ENCODE measurements at places on chromosomes 4 and X.

- peak within 1 kb of the TSS; percentile 68 for H3K4me3 ChIP-seq
- DNase-seq = peak; percentile 62
- H3K36me3 ChIP-seq = no peaks in the 10 kb centered on the region
- peak within 1 kb of the TSS; percentile 96 for H3K27ac ChIP-seq
- no peaks in the 10 kb centered on the region for H3K27me3 ChIP-seq
Measured at GRCh38 chr4:38856524-38857337, at the start of gene TLR6. TSS of gene TLR6 (minus strand) at chr4:38856817. CDS start at chr4:38829473, 27,344 bp downstream.

GRCh38 chr4:38516190-38516589 lies 147.8 kb upstream of the KLF3 start:
- DNase-seq = no peak
- peaks cover 8% of the 10 kb centered on the region for H3K4me1 ChIP-seq
- peaks cover 15% of the 10 kb centered on the region for H3K27me3 ChIP-seq
- H3K4me3 ChIP-seq = no peak overlapping the region
- no peaks in the 10 kb centered on the region for H3K36me3 ChIP-seq

GRCh38 chr4:85166318-85166717 lies 199.8 kb upstream of the WDFY3 start:
- H3K4me1 ChIP-seq = no peaks in the 10 kb centered on the region
- no peak for DNase-seq

DNA sequence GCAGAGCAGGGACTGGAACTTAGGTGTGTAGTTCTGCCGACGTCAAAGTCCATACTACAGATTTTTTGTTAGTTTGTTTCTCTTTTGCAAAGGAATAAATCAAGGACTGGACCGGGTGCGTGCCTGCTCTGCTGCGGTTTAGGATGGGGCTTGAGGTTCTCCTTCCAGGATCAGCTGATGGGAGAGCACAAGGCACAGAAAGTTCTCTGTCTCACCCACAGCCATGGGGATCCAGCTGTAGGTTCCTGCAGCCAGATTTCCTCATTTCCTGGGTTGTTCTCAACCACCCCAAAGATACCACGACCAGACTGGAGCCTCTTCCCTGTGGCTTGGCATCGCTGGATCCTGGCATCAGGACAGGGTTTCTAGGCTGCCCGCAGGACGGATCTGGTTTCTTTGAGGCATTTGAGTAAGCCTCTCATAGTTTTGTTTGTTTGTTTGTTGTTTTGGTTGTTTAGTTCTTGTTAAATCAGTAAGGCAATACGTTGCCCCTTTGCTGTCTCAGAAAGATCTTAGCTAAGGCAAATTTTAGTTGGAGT lies 789 bp upstream of the SRPX start:
- no peak for DNase-seq
- no peak overlapping the region for H3K27ac ChIP-seq
- peak overlapping the region; percentile 73 for H3K4me3 ChIP-seq

- no peak for DNase-seq
- no peaks in the 10 kb centered on the region for H3K36me3 ChIP-seq
- H3K4me3 ChIP-seq = no peak overlapping the region
- no peaks in the 10 kb centered on the region for H3K4me1 ChIP-seq
- H3K27ac ChIP-seq = no peak overlapping the region
- H3K27me3 ChIP-seq = no peaks in the 10 kb centered on the region
Measured at GRCh38 chrX:31293409-31293808, 221.6 kb upstream of the FTHL17 start.

GRCh38 chr4:99404595-99405287 lies 30.4 kb downstream of the ADH7 start:
- DNase-seq = peak; percentile 28
- peaks cover 7% of the 10 kb centered on the region for H3K27me3 ChIP-seq
- peaks cover 17% of the 10 kb centered on the region for H3K4me1 ChIP-seq
- H3K4me3 ChIP-seq = no peak overlapping the region
- no peaks in the 10 kb centered on the region for H3K36me3 ChIP-seq

GRCh38 chr4:140877781-140878180 lies 121.6 kb upstream of the TBC1D9 start:
- H3K27ac ChIP-seq = no peak overlapping the region
- no peaks in the 10 kb centered on the region for H3K4me1 ChIP-seq
- H3K36me3 ChIP-seq = no peaks in the 10 kb centered on the region
- peaks cover 7% of the 10 kb centered on the region for H3K27me3 ChIP-seq
- DNase-seq = no peak

DNA sequence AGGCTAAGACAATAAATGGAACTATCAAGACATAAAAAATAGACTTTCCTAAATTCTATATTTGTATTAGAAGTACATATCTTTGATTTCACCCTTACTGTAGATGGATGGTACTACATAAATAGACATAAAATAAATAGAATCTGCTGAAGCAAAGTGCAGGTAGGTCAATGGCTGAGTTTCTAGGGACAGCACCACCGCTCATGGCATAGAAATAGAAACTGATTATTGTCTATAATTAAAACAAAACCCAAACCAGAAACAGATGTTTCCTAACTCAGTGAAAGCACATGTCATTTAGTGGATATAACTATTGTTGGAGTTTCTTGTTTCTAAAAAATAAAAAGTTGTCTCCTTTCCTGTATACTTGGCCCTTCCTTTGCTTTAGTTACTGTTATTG lies 387.3 kb upstream of the ADGRL3 start:
- no peak overlapping the region for H3K27ac ChIP-seq
- DNase-seq = no peak
- no peak overlapping the region for H3K4me3 ChIP-seq
- no peaks in the 10 kb centered on the region for H3K4me1 ChIP-seq

DNA sequence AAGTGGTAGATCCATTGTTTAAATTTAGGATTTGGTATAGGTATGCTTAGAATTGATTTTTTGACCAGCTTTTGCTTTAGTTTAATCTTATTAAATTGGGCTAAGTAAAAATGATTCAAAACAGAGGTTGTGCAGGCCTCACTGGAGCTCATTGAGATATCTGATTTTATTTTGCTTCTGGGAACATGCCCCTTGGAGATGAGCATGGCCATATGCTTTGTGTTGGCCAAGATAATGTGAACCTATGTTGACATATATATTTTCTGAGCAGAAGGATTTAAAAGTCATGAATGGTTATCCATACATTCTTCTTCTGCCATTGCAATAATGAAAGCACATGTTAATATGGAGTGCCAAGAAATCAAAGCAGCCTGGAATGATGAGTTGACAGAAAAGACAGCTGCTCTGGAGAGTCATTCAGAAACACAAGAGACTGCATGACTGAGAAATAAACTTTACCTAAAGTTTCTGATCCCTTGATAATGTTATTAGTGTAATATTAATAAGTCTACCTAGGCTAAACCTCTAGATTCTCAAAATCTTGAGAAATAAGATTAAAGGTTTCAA lies 489.7 kb upstream of the GNPDA2 start:
- H3K36me3 ChIP-seq = no peaks in the 10 kb centered on the region
- DNase-seq = no peak
- no peak overlapping the region for H3K4me3 ChIP-seq
- H3K27me3 ChIP-seq = no peaks in the 10 kb centered on the region

DNA sequence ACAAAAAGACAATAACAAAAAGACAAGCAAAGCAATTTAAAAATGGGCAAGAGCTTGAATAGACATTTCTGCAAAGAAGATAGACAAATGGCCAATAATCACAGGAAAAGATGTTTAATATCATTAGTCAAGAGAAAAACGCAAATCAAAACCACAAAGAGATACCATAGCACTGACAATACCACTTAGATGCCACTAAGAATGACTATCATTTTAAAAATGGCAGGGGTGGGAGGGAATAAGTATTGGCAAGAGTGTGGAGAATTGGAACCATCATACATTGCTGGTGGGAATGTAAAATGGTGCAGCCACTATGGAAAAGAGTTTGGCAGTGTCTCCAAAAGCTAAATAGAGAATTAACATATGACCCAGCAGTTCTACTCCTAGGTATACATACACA lies 15.1 kb upstream of the EXOC1 start:
- H3K27ac ChIP-seq = no peak overlapping the region
- H3K27me3 ChIP-seq = peaks cover 49% of the 10 kb centered on the region
- no peaks in the 10 kb centered on the region for H3K36me3 ChIP-seq
- H3K4me1 ChIP-seq = no peaks in the 10 kb centered on the region
- no peak for DNase-seq

- H3K4me1 ChIP-seq = peaks cover 17% of the 10 kb centered on the region
- DNase-seq = no peak
- no peaks in the 10 kb centered on the region for H3K27me3 ChIP-seq
- peaks cover 14% of the 10 kb centered on the region for H3K36me3 ChIP-seq
- no peak overlapping the region for H3K4me3 ChIP-seq
- H3K27ac ChIP-seq = peak overlapping the region; percentile 75
Measured at GRCh38 chr4:108543359-108543968, 76.9 kb upstream of the RPL34 start.

GRCh38 chr4:168761066-168761465 lies 249.0 kb downstream of the CBR4 start:
- no peak overlapping the region for H3K27ac ChIP-seq
- H3K4me1 ChIP-seq = peaks cover 12% of the 10 kb centered on the region
- DNase-seq = no peak
- no peak overlapping the region for H3K4me3 ChIP-seq
- H3K27me3 ChIP-seq = peaks cover 4% of the 10 kb centered on the region

DNA sequence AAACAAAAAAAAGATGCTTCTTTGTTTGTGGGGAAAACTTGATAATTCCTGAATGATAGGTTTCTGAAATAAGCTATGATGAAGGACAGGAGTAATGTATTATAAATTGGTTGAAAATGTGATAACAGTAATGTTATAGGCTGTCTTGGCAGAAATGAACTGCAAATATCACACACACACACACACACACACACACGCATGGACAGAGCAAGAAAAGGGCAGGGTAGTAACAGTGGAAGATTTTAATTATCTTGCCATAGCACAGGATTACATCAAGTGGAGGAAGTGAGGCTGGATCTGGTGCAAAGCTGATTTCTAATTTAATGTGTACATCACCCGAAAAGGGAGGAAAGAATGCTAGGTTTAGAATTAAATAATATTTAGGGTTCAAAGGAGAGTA lies 97.5 kb upstream of the CXXC4 start:
- no peak overlapping the region for H3K27ac ChIP-seq
- no peaks in the 10 kb centered on the region for H3K36me3 ChIP-seq
- no peaks in the 10 kb centered on the region for H3K4me1 ChIP-seq
- no peak for DNase-seq
- no peaks in the 10 kb centered on the region for H3K27me3 ChIP-seq
- H3K4me3 ChIP-seq = no peak overlapping the region

- H3K4me1 ChIP-seq = no peaks in the 10 kb centered on the region
- no peak overlapping the region for H3K4me3 ChIP-seq
- peaks cover 9% of the 10 kb centered on the region for H3K36me3 ChIP-seq
- peaks cover 4% of the 10 kb centered on the region for H3K27me3 ChIP-seq
Measured at GRCh38 chrX:134315866-134316265, 78.9 kb downstream of the CCDC160 start.

DNA sequence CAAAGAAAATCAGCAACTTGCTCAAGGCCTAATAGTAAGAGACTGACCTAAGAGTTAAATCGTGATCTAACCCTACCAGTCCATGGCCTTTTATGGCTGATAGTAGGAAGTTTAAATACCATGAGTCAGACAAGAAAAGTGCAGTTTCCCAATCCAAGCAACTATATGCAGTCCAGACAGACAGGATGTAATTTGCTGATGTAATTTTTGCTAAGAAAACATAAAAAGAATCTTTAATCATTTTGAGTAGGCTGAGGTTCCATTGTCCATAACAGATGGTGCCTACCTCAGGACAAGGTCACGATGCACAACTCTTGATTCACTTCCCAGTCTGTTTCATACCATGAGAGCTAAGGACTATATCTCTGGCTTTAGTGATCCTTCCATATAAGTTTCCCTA lies 317.5 kb upstream of the GRIA3 start:
- no peaks in the 10 kb centered on the region for H3K36me3 ChIP-seq
- H3K4me1 ChIP-seq = no peaks in the 10 kb centered on the region
- H3K4me3 ChIP-seq = no peak overlapping the region
- no peak for DNase-seq
- no peaks in the 10 kb centered on the region for H3K27me3 ChIP-seq

DNA sequence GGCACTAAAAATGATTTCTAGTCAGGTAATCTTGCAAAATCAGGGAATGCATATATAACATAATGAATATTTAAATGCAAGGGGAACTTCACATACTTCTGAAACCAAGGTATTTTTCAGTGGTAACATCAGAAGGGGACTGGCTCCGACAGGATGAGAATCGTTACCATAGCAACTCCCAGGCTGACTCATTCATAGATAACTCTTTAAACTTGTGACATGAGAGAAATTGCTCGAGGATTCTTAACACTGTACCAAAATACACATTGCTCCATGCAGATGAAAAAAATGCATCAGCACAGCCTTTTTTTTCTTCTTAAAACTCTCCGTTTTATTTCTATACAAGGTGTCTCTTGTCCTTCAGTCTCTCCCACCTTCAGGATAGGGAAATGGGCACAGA lies 114.3 kb downstream of the GABRB1 start:
- peaks cover 10% of the 10 kb centered on the region for H3K27me3 ChIP-seq
- H3K4me3 ChIP-seq = no peak overlapping the region
- H3K36me3 ChIP-seq = no peaks in the 10 kb centered on the region
- no peaks in the 10 kb centered on the region for H3K4me1 ChIP-seq
- H3K27ac ChIP-seq = no peak overlapping the region
- no peak for DNase-seq

DNA sequence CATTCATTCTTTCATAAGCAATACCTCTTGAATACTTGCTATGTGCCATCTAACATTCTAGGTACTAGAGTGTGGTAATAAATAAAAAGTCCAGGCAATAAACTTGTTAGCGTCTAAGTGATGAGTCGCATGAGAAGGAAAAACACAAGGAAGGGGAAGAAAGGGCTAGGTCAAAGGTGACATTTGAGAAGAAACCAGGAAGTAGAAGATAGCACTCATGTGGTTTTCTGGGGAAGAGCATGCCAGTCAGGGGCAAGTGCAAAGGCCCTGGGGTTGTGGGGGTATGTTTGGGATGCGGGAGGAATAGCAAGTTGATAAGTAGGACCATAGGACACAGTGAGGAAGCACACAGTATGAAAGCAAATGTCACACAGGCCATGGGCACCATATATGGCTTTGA lies 157.0 kb downstream of the TSPAN5 start:
- peak overlapping the region; percentile 10 for H3K27ac ChIP-seq
- H3K4me1 ChIP-seq = peaks cover 20% of the 10 kb centered on the region
- DNase-seq = no peak
- peaks cover 18% of the 10 kb centered on the region for H3K36me3 ChIP-seq
- no peaks in the 10 kb centered on the region for H3K27me3 ChIP-seq

- H3K36me3 ChIP-seq = no peaks in the 10 kb centered on the region
- DNase-seq = no peak
- H3K4me3 ChIP-seq = no peak overlapping the region
Measured at GRCh38 chrX:28273736-28274135, 292.5 kb upstream of the DCAF8L1 start.

DNA sequence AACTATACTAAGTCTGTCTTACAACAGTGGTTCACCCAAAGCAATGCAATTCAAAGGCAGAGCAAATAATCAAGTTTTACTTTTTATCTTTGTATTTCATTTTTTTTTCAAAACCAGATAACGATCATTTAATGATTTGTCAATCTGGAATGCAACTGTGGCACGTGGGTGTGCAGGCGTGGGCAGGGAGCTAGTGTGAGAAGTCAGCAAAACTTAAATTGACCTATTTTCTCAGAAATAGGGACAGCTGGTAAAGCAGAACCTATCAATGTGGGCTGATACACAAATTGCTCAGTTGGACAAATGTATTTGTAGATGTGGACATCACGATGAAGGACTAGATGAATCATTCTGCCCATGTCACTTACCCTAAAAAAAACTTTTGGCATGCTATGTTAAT lies 105.6 kb downstream of the CBLL2 start:
- no peaks in the 10 kb centered on the region for H3K4me1 ChIP-seq
- no peak overlapping the region for H3K27ac ChIP-seq
- no peak for DNase-seq
- H3K4me3 ChIP-seq = no peak overlapping the region

- peaks cover 8% of the 10 kb centered on the region for H3K4me1 ChIP-seq
- peaks cover 2% of the 10 kb centered on the region for H3K36me3 ChIP-seq
- no peak overlapping the region for H3K27ac ChIP-seq
- no peak for DNase-seq
Measured at GRCh38 chr4:103095080-103095479, 4.6 kb downstream of the BDH2 start.
